Fibroblast of skin of scalp (primary cell): ENCODE measurements at places on chromosomes 3 and 15.

GRCh38 chr3:180036092-180036670, 556 bp downstream of the PEX5L start:
- DNase-seq: no peak

- peak; percentile 38 for DNase-seq
Measured at GRCh38 chr15:98650417-98651035, 2.2 kb downstream of the IGF1R start.

GRCh38 chr3:140395134-140396075, 282.5 kb upstream of the TRIM42 start:
- DNase-seq: no peak

DNA sequence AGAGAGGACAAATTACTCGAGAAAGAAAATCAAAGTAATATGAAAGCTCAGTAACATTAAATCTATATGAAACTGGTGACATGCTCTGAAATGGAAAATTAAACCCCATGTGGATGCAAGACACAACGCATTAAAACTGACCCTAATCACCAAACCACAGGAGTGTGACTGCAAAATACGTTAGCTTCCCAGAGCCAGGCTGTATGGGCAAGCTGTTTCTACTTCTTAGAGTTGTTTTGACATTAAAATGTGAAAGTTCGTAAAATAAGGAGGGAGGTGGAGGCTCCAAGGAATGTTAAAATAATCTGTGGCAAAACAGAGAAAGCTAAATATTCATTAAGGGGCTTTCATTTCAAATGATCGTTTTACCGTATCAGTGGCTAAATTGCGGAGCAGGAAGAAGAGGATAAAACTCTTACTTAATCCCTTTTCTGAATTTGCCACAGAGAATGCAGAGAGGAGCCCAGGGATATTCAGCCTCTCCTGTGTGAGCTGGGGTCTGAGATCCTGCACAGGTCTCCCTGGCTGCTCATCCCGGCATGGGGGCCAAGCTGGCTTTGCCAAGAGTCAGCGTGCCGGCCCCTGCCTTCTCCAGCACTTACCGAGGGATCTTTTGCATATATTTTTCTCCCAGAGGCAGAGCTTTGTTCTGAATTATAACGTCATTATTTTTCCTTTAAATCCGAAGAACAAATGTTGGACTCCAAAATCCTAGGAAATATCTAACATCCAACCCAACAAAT, 239.8 kb upstream of the THBS1 start:
- DNase-seq: no peak

DNA sequence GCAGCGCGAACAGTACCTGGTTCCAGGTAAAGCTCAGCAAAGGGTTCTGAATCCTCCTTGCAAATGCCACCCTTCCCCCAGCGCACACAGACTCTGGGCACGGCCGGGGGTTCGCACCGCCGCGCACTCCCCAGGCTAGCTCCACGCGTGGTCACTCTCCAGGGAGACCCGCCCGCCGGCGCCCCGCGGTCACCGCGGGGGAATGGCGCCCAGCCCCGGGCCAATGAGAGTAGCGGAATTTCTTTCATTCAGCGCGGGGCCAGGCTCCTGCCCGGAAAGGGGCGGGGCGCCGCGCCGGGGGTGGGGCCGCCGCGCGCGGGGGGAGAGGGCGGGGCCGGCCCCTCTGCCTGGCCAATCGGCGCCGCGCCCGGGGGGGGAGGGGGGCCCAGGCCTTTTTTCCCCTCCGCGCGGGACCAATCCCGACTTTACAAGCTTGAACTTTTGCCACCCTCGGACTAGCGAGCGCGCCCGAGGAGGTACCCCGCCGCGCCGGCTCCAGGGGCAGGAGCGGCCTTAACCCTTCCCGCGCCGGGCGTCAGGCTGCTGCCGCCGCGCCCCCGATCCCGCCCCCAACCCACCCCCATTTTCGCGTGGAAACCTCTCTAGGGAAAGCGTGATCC, 1.1 kb upstream of the SMAD6 start:
- peak; percentile 98 for DNase-seq

DNA sequence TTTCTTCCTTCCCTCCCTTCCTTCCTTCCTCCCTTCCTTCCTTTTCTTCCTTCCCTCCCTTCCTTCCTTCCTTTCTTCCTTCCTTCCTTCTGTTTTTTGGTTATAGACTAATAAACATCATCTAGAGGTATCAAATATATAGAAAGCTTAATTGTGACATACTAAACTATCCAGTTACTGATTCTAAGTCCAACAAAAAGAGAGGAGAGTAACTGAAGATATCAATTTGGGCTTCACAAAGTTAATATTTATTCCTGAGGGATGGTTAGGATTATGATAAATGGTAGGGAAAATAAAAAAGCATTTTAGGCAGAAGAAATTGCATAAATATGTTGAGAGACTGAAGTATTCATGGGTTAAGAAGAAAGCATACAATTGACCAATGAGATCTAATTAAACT, 7.8 kb upstream of the CLDN16 start:
- no peak for DNase-seq

DNA sequence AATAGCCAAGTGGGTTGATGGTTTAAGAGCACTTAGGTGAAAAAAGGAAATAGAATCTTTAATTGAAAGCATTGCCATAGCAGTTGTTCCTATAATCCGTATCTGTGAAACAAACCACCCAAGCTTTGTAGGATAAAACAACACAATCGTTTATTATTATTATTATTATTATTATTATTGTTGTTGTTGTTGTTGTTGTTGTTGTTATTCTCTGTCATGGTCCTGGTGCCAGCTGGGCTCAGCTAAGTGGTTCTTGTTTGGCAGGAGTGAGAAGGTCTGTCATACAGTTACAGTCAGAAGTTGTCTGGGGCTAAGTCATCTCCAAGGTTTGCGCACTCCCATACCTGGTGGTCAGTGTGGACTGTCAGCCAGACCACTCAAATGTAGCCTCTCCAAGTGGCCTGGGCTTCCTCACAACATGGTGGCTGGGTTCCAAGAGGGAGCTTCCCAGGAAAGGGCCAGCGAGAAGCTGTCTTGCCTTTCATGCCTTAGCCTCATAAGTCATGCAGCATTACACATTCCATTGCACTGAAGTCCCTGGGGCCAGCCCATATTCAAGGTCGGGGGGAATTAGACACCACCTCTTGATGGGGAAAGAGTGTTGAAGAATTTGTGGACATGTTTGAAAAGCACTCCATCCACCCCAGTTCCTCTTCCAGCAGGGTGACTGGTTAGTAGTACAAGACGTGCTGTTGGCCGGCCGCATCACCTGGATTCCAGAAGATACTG, 54.3 kb upstream of the FGD5 start:
- DNase-seq: peak; percentile 29

- DNase-seq: no peak
Measured at GRCh38 chr3:128074851-128075521, 22.7 kb downstream of the SEC61A1 start.

- DNase-seq: peak; percentile 34
Measured at GRCh38 chr15:40310001-40310959, 2.5 kb upstream of the PLCB2 start.

DNA sequence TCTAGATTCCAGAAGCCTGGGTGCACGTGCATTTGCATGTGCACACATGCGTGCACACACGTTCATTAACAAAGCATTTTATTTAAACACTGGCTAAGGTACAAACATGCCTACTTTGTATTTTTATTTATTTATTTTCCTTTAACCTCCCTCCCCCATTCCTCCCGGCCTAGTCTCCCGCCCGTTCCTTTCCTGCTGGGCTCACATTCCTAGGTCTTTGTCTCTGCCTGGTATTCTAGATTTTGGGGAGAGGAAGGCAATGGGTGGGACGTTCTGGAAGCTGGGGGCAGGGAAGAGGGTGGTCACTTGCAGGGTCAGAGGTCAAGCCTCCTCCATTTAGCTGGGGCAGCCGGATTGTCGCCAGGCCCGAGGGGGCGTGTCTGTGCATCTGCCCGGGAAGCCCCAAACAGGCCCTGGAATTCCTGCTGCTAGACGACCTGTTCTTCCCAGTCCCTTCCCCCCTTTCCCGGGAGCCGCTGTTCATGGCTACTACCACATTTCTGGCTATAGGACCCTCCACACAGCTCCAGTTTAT, 51.8 kb downstream of the TRIM71 start:
- DNase-seq: no peak

DNA sequence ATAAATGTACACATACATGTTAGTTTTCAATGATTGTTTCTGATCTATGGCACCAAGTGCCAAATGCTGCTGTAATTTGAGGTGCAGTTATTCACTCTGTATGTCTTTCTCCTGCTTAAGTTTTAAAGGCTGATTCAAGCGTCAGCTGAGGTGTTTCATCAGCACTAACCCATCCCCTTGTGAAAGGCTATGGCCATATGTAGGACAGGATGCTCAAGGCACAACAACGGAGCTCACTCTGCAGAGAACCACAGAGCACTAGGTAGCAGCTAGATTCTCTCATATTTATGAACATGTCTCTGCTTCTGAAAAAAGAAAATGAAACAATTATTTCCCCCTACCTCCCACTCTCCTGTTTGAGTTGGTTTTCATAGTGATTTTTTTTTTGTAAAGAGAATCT, 340.0 kb upstream of the TMCO5A start:
- no peak for DNase-seq

- DNase-seq: no peak
Measured at GRCh38 chr15:31279221-31280045, 47.2 kb upstream of the KLF13 start.

- peak; percentile 27 for DNase-seq
Measured at GRCh38 chr3:67578416-67578815, 76.0 kb downstream of the SUCLG2 start.

DNA sequence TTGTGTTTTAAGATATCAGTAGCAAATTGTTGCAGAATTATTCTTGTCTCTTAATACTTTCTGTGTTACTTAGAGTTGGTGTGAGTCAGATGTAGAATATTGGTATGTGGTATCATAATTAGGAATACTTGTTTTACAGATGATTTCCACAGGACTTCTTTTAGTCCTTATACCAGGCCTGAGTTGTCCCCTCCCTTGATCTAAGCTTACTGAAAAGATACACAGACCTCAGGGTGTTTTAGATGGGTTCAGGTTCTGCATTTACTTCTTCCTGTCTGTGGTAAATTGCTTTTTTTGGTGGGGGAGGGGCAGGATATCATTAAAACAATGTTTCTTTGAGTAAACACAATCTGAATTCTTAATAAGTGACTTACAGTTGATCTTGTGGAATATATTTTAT, 14.2 kb downstream of the DZIP3 start:
- peak; percentile 12 for DNase-seq

GRCh38 chr3:13051066-13051465, 22.2 kb downstream of the IQSEC1 start:
- no peak for DNase-seq

DNA sequence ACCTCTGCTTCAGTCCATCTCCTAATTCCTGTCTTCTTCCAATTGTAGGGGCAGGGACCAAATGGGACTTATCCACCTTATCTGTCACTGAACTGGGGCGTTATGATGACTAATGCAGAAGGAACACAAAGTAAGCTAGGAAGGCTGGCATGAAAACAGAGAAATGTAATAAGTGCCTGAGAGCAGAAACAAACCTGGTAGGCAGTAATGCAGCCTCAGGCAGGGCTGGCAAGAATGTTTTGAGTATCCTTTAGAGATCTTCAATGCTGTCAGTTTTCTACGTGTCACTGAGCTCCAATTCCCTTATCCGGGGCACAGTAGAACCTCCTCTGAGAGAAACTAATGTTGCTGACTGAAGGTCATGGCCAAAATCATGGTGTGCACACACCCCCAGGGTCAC, 246.2 kb upstream of the TBL1XR1 start:
- DNase-seq: no peak

DNA sequence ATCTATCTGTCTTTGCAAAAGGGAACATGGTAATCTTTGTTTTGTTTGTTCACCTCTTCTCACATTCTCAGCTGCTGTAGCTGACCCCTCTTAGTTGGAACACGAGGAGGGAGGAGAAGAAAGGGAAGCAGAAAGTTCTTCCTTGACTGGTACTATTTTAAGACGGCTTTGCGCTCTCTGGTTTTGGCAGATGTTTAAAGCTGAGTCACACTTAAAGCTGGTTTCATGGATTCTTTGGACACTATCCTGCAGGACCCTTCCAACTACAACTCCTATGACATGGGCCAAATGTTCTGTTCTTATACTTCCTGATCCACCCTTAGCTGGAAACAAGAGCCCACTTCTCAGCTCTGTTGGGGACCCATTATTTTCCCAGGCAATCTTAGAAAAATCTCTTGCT, 40.6 kb upstream of the FXR1 start:
- peak; percentile 2 for DNase-seq

GRCh38 chr3:127161236-127161635, 31.7 kb upstream of the PRR23E start:
- no peak for DNase-seq

DNA sequence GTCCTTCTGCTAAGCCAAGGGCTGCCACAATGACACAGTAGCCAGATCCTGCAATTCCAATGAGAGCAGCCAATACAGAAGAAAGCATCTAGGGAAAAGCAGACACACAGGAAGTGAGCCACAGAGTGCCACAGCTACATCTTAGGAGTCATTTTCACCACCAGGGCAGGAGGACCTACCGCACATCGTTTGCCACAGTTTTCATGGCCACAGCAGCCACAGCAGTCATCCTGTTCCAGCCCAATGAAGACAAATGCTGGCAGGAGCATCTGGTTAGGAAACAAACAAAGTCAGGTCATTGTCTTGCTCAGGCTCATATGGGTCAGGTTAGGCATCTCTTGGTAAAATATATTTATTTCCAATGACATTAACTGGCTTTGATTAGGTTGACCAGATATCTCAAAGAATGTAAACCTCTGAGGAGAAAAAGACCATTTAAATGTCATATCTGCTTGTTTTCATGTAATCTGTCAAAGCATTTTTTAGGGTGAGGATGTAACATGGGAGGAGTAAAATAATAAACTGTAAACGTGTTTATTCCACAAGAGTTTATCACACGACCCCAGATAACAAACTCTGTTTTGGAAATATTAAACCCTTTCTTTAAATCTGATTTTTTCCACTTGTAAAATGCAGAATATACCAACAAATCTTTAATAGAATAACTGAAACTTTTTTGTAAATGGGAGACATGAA, 1.8 kb downstream of the TM4SF1 start:
- DNase-seq: no peak

GRCh38 chr3:46656778-46657556, 36.5 kb downstream of the ALS2CL start:
- no peak for DNase-seq

- DNase-seq: no peak
Measured at GRCh38 chr3:173096994-173097785, 43.8 kb downstream of the SPATA16 start.

DNA sequence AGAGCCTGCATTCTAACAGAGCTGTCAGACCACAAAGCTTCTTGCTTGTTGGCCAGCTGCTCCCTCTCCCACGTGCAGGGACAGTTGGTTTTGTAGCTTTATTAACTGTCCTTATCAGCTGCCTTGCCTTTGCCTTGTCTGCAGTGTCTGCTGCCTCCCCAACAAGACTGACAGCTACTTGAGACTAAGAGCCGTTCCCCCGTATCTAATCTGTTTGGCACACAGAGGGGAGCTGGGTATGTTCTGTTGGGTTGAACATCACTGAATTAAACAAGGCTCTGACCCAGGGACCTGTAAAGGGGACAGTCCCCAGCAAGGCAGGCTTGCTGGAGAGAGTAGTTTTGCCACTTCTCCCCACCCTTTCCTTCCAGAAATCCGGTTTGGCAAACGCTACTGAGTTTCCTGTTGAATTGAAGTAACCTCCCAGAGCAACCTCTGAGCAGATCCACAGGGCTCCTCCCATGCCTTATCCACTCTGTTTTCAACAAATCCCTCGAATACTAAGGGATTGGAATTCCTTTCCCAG, 116.1 kb downstream of the ANP32A start:
- peak; percentile 17 for DNase-seq
